AML-193 (cell line): ENCODE measurements at places on chromosomes 6 and 20.

GRCh38 chr20:58138395-58138794 is 90.1 kb downstream of the ANKRD60 start:
- DNase-seq, result no peak

DNA sequence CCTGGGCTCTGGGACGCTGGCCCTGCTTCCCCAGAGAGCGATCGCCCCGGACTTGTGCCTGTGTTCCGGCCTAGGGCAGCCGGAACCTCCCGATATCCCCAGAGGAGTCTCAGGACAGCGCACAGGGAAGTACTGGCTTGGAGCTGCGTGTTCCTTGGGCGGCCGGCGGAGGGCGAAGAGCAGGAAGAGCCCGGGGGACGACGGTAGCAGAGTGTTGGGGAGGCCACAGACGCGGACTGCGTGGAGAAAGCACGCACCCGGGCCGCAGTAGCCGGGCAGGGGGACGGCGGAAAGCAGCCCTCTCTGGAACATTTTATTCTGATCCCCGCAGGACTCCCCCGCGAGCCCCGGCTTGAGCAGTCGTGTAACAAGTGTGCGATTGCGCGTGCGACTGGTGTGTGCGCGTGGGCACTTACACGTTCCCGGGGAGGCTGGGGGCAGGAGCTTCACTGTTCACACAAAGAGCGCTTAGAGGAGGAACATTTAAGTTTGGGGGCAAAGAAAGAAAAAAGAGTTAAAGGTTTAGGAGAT is 36.1 kb downstream of the NCR2 start:
- DNase-seq, result no peak

DNA sequence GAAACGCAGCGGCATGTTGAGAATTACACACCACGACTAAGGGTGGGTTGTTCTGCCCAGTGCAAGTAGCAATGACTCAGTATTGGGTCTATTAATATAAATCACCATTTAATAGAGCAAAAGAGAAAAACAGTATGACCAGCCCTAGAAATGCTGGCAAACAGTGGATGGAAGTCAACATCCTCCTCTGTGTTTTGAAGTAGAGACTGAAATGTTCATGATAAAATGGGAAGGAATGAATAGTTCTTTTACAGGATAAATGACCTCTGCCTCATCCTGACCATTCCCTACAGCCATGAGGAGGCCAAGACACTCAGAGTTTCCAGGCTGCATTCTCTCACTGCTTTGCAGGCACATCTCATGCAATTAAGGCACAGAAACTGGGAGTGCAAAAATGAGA is 111.8 kb downstream of the PSMB1 start:
- no peak for DNase-seq

DNA sequence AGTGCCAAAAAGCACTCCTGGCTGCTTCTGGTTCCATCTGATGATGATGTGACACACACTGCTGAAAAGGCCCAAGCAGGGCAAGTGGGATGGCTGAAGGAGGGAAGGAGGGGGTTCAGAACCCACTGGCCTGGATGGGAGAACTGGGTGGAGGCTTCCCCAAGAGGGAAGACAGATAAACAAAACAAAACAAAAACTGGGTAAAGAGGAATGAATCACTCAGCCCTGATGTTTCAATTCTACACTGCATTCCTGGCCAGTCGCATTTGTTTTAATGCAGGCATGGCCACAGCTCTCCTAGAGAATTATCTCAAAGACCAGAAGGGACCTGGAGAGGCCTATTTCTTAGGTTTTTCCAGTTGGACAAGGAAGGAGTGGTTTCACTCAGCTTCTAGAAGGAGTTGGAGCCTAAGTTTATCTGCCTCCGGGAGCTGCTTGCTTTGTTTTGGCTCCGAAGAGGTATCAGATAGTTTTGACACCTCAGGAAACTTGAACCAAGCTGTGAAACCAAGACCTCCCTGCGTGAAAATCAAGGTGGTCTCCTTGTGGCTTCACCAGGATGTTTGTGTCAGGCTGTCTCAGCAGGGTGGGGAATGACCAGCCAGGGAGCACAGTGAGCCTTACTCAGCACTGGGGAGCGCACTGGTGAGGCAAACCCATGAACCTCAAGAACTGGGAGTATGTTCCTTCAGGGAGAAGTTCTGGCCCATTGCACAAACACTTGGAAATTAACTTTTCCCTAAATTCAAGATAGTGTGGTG is 16.1 kb downstream of the TTPAL start:
- DNase-seq, result no peak
